ENCODE measurements at places on chromosomes 6 and 20. TPM values are rescaled to one million over a fixed set of nuclear protein-coding genes. Genes with fewer than 3 reads are reported as not detected.

- DNase-seq, result no peak
Observed at GRCh38 chr6:34273242-34273805, 24.5 kb upstream of the SMIM29 start.

- no peak for DNase-seq
Observed at GRCh38 chr6:9795880-9796279, 619.0 kb downstream of the TFAP2A start.

DNA sequence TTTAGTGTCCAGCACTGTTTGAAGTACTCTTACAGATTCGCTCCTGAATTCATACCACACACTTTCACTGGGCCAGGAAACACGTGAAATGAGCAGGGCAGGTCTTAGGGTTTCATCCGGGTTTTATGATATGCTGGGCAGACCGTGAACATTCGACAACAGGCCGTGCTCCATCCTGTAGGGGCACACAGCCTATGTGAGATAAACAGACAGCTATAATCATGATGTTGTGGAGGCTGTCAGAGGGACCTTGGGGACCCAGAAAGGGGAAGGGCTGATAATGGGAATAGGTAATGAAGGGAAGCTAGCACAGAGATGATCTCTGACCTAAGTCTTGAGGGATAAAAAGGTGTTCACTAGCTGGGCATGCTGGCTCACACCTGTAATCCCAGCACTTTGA, 110.4 kb downstream of the RIN2 start:
- no peak for DNase-seq

GRCh38 chr20:48350313-48350988, 477.3 kb downstream of the PREX1 start:
- no peak for DNase-seq

- no peak for DNase-seq
Observed at GRCh38 chr6:169904051-169904922, 152.9 kb downstream of the ERMARD start.

GRCh38 chr6:20686142-20686541, 151.9 kb downstream of the CDKAL1 start:
- DNase-seq, result no peak

GRCh38 chr20:49118307-49118706, 69.8 kb downstream of the STAU1 start:
- DNase-seq, result no peak

CST4 gene
- total RNA-seq, result not detected

JAG1 gene
- 87.1 TPM for total RNA-seq

KCNB1 gene
- total RNA-seq, result 14.6 TPM

CDC5L gene
- total RNA-seq, result 16.9 TPM
